Fibroblast of gingiva (primary cell): ENCODE measurements at places on chromosomes 7 and 10.

GRCh38 chr7:16205466-16205865, 215.9 kb downstream of the CRPPA start:
- no peak for DNase-seq

DNA sequence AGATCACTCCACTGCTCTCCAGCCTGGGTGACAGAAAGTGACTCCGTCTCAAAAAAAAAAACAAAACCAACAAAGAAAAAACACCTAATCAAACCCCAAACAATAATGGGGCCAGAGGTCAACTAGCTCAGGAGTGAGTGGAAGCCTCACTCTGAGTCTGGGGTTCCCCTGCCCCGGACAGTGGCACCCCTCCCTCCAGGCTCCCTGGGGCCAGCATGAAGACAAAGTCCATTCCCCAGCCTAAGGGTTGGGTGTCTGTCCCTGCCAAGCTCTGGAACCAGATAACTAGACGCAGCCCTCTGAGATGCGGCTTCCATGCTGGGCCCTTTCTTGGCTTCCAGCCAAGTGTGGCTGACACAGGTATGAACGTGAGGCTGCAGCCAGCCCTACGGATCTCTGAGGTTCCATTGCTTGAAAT, 1.7 kb upstream of the FUOM start:
- no peak for DNase-seq

GRCh38 chr7:68107968-68108367, 1111.3 kb downstream of the TYW1 start:
- DNase-seq: no peak

DNA sequence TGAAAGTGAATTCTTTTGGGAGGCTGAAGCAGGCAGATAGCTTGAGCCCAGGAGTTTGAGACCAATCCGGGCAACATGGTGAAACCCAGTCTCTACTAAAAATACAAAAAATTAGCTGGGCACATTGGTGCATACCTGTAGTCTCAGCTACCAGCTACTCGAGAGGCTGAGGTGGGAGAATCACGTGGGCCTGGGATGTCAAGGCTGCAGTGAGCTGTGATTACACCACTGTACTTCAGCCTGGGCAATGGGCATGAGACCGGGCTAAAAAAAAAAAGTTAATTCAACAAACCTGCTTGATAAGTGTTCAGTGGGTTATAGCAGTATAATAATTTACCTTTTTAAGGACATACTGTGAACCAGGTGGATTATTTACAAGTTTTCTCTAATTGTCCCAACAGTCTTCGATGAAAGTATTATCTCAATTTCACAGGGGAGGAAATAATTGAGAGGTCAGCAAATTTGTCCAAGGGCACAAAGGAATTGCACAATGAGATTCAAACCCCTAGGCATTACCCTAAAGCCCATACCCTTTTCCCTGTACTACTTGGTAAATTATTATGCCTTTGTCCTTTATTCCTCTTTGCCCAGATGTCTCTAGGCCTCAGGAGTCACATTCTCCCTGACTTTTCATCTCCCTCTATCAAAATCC, 13.1 kb upstream of the DLD start:
- no peak for DNase-seq

- no peak for DNase-seq
Observed at GRCh38 chr7:8129318-8129659, 132.7 kb downstream of the ICA1 start.
